RWPE2 (cell line): ENCODE measurements at places on chromosomes 1 and 21.

GRCh38 chr1:93004566-93005251, 43.4 kb upstream of the DIPK1A start:
- DNase-seq, result no peak

- no peak for DNase-seq
Observed at GRCh38 chr1:184260382-184260781, 126.4 kb upstream of the C1orf21 start.

GRCh38 chr1:24803987-24804530, 58.8 kb downstream of the CLIC4 start:
- no peak for DNase-seq

DNA sequence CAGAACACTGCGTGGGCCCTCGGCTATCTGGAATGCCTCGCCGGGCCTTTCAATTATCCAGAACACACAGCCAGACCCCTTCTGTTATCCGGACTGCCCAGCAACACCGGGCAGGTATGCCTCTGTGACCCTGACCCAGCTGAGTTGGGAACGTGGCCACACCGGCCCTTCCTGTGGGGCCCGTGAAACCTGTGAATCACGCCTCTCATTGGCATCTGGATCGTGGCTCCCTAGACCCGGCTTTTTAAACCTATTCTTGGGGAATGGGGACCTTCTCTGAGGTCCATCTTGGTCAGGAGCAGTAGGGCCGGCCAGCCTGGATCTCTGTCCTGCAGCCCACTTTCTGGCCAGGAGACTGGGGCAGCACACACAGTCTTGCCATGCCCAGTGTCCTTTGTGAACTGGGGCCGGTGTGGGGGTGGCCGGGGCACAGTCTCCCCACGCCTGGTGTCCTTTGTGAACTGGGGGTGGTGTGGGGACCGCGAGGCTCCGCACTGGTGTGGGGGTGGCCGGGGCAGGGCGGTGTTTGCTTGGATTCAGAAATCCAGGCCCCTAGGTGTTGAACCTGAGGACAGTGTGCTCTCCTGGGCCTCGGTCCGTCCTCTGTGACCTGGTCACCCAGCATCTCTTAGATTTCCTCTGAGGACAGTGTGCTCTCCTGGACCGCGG, 11.1 kb downstream of the COL18A1 start:
- DNase-seq, result peak; percentile 42

DNA sequence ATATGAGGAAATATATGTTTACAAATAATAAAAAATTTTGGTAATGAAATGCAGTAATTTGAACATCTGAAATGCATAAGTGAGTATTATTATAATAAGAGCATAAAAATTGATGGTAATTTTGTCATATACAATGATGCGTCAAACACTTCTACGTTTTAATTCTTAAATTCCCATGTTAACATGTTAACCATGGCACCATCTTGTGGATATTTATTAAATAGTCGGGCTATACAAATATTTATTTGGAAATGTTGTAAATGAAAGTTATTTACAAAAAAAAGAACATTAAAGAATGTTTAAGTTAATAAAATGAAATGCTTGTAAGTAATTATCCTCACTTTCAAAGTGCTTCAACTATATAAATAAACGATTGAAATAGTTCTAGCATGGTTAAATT, 57.2 kb upstream of the C1orf185 start:
- DNase-seq, result no peak

- DNase-seq, result no peak
Observed at GRCh38 chr1:109388884-109389637, 8.7 kb downstream of the SORT1 start.

DNA sequence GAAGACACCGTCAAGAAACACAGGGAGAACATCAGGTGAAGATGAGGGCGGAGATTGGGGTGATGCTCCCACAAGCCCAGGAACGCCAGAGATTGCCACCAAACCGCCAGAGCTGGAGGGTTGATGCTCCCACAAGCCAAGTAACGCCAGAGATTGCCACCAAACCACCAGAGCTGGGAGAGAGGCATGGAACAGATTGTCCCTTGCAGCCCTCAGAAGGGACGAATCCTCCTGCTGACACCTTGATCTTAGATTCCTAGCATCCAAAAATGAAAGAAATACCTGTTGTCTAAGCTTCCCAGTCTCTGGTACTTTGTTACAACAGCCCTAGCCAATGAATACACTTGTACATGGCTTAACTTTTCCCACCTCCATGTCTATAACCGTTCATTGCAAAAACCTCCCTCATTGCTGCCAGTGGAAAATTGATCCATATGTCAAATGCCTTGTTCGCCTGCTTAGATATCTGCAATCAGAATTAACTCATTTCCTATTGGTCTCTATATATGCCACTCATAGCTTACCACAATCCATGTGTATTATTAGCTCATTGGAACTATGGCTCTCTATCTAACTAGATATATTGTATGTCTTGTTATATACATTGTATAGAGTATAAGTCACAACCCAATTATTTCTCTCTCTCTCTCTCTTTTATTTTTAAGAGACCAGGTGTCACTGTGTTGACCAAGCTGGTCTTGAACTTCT, 127.4 kb downstream of the ADSS2 start:
- DNase-seq, result no peak

DNA sequence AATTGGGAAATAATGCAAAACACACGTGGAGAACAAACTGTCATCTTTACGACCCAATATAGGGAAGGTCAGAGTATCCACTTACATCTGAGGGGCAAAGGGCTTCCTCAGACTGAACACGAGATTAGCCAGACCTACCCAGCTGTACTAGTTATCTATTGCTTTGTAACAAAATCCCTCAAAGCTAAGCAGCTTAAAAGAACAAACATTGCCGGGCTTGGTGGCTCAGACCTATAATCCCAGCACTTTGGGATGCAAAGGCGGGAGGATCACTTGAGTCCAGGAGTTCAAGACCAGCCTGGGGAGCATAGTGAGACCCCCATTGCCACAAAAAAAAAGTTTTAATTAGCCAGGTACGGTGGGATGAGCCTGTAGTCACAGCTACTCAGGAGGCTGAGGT, 262.8 kb downstream of the LTN1 start:
- no peak for DNase-seq

DNA sequence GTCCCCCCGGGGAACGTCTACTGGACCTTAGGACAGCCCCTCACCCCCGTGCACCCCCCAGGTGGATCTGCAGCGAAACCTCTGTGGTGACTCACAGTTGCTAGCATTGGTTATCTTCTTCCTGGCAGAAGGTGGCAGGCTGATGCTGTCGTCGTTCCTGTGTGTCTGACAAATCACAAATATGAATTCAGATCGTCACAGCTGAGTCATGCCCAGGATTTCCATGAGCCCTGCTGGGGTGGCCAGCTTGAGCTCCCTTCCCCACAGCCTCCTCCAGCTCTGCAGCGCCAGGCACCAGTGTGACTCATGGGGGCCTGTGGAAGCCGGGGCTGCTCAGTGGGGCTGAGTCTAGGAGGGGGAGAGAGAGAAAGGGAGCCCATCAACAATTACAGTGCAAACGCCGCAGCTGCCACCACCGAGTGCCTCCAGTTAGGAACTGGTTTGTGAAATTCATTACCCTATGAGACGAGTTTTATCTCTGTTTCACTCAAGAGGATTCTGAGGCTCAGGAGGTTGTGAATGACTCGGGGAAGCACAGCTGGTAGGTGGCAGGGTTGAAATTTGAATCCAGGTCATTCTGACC, 197.9 kb downstream of the DYRK1A start:
- DNase-seq, result peak; percentile 92

DNA sequence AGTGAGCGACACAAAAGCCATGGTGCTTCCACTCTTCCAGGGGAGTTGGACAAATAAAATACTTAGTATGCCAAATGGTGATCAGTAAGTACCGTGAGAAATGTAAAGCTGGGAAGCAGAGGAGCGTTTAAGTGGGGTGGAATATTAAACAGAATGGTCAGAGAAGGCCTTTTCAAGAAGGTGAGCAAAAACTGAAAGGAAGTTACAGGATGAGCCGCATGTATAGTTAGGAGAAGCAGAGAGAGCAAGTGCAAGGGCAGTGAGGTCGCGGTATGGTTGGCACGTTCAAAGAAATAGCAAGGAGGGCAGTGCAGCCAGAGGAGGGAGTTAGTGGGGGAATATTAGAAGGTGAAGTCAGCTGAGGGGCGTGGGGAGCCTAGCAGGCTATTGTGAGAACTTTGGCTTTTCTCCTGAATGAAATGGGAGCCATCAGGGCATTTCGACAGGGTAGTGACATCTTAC, 748 bp upstream of the ATP6V0B start:
- no peak for DNase-seq

DNA sequence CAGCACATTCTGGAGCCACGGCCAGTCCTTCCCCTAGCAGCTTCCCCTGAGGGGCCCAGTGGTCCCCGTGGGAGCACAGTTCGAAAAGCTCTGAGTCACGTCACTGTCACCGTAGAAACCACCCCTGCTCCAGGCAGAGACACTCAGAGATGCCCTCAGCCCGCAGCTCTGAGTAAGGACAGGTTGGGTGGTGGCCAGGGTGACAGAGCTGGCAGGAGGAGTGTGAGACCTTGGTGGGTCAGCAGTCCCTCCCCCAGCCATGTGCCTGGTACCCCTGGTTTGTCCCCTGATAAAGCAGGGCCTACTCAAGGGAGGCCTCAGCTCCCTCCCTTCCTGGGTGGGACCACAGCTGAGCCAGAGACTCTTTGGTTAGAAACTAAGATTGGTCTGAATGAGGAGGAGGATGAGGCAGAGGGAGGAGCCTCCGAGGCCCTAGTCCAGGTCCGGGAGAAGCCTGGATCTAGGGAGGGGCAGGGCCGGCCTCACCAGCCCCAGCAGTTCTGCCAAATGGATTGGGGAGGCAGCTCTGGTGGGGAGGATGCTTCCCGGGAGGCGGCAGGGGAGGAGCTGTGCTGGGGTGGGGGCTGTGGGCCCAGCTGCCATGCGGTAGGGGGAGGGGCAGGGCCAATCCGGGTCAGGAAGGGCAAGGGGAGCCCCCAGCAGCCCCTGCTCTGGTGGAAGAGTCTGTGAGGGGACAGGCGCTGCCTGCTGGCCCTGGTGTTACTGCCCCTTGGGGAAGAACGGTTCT, 55.2 kb downstream of the SLC9A1 start:
- DNase-seq, result no peak

DNA sequence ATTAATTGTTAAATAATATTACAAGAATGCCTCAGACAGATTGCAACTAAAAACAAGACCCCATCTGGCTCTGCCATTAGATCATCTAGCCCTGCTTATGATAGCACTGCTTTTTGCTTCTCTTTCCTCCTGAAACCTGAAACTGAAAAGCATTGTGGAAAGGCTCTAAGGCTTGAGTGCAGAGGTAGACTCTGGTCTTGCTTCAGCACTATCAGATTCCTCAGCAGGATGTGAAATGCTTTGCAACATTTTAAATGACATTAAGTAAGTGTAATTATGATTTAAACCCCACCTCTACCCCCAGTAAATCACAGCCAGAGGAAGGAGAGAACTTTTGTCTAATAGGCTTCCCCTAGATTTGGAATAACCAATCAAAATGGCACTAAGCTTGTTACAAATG, 32.9 kb downstream of the PHC2 start:
- DNase-seq, result no peak

- no peak for DNase-seq
Observed at GRCh38 chr1:205514211-205515142, 10.0 kb downstream of the CDK18 start.

- no peak for DNase-seq
Observed at GRCh38 chr1:5110508-5110907, 456.1 kb downstream of the AJAP1 start.

DNA sequence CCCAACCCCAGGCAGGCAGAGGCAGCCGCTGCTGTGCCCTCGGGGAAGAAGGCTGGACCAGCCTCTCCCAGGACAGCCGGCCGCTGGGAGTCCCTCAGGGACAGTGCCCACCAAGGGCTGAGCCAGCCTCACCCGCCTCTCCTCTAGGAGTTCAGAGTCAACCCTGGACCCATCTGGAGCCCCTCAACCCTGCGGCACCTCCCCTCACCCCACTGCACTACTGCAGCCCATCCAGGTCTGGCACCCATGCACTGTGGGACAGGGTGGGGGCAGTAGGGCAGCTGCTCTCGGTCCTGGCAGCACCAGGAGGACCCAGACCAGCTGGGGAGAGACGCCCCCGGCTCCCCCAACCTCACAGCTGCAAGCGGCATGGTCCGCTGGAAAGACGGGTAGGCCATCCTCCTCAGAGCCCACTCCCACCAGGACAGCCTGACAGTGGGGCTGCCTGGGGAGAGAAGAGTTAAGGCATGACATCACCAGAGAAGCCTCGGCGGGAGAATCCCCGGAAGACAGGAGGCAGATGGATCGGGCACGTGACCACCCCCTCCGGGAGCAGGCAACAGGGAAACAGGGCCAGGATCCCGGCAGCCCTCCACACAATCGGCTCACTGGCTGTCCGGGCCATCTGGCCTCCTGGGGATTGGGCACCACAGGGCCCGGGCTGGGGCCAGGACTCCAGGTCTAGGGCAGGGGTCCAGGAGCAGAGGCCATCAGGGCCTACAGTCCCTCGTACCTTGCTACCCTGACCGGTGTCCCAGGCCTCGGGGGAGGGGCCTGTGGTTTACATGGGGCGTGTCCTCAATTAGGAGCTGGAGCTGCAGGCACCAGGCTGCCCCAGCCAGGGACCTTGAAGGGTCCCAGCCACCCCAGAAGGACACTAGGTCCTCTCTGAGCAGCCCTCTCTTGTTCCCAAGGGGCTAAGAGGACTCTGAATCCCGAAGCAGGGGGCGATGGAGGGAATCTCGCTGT, 3.1 kb downstream of the ACAP3 start:
- DNase-seq, result peak; percentile 92

DNA sequence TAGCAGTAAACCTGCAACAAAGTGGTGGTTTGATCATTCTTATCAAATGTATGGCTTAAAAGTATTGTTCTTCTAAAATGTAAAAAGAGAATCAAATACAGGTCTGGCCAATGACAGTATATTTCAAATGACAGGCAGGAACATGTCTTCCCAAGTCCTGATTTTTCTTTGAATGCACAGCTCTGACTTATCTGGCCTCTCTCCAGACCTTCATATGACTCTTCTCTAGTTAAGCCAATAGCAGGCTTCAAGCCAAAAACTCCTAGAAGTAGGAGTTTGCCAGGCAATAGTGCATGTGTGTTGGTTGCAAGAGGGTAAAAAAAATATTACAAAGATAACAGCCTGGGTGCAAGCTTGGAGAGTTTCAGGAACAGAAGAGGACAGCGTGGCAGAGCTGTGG, 345.5 kb downstream of the SMYD3 start:
- DNase-seq, result no peak

DNA sequence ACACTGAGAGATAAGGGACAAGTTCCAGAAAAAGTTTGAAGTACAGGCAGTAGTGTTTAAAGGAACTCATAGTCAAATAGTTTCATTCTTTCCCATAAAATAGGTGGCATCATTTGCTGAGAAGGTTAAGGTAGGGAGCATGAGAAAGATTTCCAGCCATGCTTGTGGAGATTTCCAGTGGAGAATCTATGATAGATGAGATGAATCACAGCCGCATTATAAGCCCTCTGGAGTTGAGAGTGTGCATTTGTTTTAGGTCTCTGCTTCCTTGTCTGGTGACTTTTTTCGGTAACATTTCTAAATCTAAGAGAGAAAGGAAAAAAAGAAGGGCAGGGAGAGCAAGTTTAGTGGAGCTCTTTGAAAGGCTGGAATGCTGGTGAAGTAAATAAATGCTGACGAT, 108.7 kb downstream of the DISP1 start:
- DNase-seq, result no peak

GRCh38 chr1:61013946-61014667, 68.3 kb upstream of the NFIA start:
- no peak for DNase-seq
